ENCODE measurements at places on chromosomes 16 and 17.

DNA sequence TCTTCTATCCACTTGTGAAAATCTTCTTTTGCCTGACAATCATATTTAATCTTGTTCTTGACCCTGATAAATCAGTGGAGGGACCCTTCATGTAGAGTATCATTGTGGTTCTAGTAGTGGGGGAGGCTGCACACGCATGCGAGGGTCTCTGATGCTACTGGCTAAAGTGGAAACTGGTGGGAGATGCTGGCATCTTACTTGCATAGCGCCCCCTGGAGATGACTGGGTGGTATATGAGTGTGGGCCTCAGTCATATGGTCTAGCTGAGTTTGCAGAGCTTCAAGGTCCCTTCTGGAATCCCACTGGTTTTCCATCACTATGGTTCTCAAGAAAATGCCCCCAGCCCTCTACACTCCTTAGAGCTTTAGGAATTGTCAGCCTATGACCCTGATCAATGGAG lies 236.4 kb upstream of the AXIN2 start:
- H3K4me3 ChIP-seq = no peak overlapping the region
- no peak overlapping the region for H3K27ac ChIP-seq
- H3K4me1 ChIP-seq = no peaks in the 10 kb centered on the region
- no peak for DNase-seq
- no peaks in the 10 kb centered on the region for H3K36me3 ChIP-seq

DNA sequence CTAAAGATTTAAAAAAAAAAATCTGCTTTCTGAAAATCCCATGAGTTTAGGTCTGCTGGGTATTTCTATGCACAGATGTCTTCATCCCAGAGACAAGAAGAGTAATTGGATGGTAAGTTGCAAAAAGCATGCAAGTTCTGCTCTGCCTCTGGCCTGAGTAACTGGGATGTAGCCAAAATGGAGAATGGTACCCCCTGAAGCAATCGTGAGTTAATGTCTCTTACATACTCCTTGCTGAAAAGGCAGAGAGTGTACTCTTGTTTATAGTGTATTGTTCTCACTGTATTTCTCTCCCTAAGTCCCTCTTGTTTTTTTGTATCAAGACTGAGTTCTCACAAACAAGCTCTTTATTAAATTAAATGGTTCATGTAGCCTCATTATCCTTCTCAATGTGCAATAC lies 259.0 kb downstream of the IRX3 start:
- H3K4me1 ChIP-seq = 0 out of 2 replicates have a peak, but pooled peaks cover 1% of the 10 kb centered on the region
- H3K27me3 ChIP-seq = no peaks in the 10 kb centered on the region
- H3K4me3 ChIP-seq = no peak overlapping the region
- peaks cover 14% of the 10 kb centered on the region for H3K36me3 ChIP-seq

GRCh38 chr16:27404163-27404823 lies 2.3 kb downstream of the IL21R start:
- H3K36me3 ChIP-seq = no peaks in the 10 kb centered on the region
- DNase-seq = no peak
- H3K4me1 ChIP-seq = peaks cover 46% of the 10 kb centered on the region

- H3K27me3 ChIP-seq = no peaks in the 10 kb centered on the region
- H3K4me1 ChIP-seq = peaks cover 57% of the 10 kb centered on the region
Measured at GRCh38 chr16:53913099-53913870, 209.3 kb downstream of the FTO start.

DNA sequence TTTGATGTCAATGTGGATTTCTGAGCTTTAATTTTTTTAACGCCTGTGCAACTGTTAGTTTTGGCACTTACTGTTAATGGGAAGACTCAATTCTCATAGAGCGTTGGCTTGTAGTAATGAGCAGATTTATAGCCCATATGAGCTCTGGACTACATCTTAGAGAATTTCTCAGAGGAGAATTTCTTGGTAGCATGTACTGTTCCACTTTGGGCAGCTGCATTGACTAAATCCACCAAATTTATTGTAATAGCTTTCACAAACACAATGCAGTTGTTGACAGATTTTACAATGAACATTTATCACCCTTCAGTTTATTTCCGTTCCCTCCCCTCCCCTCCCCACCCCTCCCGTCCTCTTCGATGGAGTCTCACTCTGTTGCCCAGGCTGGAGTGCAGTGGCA lies 193.9 kb downstream of the PRKCA start:
- H3K4me1 ChIP-seq = peaks cover 17% of the 10 kb centered on the region
- H3K36me3 ChIP-seq = no peaks in the 10 kb centered on the region
- no peak overlapping the region for H3K27ac ChIP-seq
- H3K27me3 ChIP-seq = no peaks in the 10 kb centered on the region
- no peak overlapping the region for H3K4me3 ChIP-seq

- H3K36me3 ChIP-seq = no peaks in the 10 kb centered on the region
- no peak overlapping the region for H3K27ac ChIP-seq
- no peaks in the 10 kb centered on the region for H3K4me1 ChIP-seq
- H3K4me3 ChIP-seq = no peak overlapping the region
- DNase-seq = no peak
- H3K27me3 ChIP-seq = no peaks in the 10 kb centered on the region
Measured at GRCh38 chr17:70238646-70239045, 69.3 kb downstream of the KCNJ2 start.

- peaks cover 56% of the 10 kb centered on the region for H3K36me3 ChIP-seq
- no peak overlapping the region for H3K4me3 ChIP-seq
- H3K27ac ChIP-seq = no peak overlapping the region
- H3K4me1 ChIP-seq = no peaks in the 10 kb centered on the region
Measured at GRCh38 chr16:30113711-30114333, 485 bp upstream of the GDPD3 start.

DNA sequence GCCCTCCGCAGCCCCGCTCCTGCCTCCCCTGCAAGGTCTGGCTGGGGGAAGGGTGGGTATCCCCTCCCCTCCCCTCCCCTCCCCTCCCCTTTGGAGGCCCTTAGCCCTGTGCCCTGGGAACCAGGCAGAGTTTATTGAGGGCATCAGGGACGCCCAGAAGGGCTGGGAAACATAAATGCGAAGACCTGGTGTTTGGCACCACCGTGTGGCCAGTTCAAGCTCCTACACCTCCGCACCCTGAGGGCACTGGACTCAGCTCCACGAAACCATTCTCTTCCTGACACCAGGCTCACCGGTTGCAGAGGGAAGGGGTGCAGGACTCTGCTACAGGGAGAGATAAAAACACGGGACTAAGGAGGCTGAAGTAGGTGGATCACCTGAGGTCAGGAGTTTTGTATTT lies 1.0 kb upstream of the AIPL1 start:
- no peaks in the 10 kb centered on the region for H3K36me3 ChIP-seq
- H3K27me3 ChIP-seq = peaks cover 26% of the 10 kb centered on the region
- H3K4me1 ChIP-seq = no peaks in the 10 kb centered on the region

DNA sequence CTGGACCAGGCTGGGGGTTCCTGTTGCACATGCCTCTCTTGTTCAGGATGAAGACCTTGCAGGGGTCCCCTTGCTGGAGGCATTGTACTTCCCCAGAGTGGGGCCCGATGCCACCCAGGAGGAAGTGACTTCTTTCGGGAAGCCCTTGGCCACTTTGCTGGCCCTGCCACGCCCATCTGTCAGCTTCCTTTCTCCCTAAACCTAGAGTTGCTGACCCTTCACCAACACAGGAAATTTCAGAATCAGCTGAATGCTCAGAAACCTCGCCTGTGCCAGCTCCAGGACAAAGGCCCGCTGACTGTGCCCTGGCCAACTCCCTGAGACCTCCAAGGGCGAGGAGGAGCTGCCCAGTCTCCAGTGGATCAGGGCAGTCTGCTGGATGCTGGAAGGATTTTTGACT lies 26.7 kb downstream of the WNT9B start:
- peaks cover 4% of the 10 kb centered on the region for H3K4me1 ChIP-seq
- DNase-seq = no peak
- H3K27ac ChIP-seq = no peak overlapping the region
- no peak overlapping the region for H3K4me3 ChIP-seq
- no peaks in the 10 kb centered on the region for H3K36me3 ChIP-seq

- no peak overlapping the region for H3K27ac ChIP-seq
- no peak overlapping the region for H3K4me3 ChIP-seq
- no peaks in the 10 kb centered on the region for H3K4me1 ChIP-seq
- no peaks in the 10 kb centered on the region for H3K36me3 ChIP-seq
Measured at GRCh38 chr16:80564394-80564793, 23.6 kb downstream of the DYNLRB2 start.

GRCh38 chr16:54953461-54953860 lies 22.8 kb downstream of the IRX5 start:
- no peaks in the 10 kb centered on the region for H3K36me3 ChIP-seq
- no peak overlapping the region for H3K4me3 ChIP-seq
- H3K4me1 ChIP-seq = no peaks in the 10 kb centered on the region
- no peak for DNase-seq
- no peaks in the 10 kb centered on the region for H3K27me3 ChIP-seq

- no peak overlapping the region for H3K27ac ChIP-seq
- H3K36me3 ChIP-seq = no peaks in the 10 kb centered on the region
- H3K4me3 ChIP-seq = no peak overlapping the region
- H3K27me3 ChIP-seq = no peaks in the 10 kb centered on the region
- H3K4me1 ChIP-seq = no peaks in the 10 kb centered on the region
- DNase-seq = no peak
Measured at GRCh38 chr16:51553910-51554309, 402.8 kb upstream of the SALL1 start.

DNA sequence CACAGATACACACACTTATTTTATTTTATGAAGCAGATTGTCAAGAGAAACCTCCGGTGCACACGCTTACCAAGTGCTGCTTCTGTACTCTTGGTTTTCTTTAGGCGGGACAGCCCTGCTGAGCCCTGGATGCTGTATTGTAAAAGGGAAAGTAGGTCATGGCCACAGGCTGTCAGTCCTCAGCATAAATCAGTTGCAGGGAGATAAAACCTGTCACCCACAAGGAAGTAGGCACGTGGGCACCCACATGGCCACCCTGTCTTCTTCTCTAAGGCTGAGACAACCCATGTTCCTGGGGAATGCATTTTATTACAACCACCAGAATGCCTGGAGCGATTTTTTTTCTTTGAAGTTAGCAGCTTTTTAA lies 59.3 kb downstream of the ASIC2 start:
- DNase-seq = no peak
- no peak overlapping the region for H3K27ac ChIP-seq
- H3K27me3 ChIP-seq = peaks cover 3% of the 10 kb centered on the region
- no peaks in the 10 kb centered on the region for H3K4me1 ChIP-seq
- H3K4me3 ChIP-seq = no peak overlapping the region

DNA sequence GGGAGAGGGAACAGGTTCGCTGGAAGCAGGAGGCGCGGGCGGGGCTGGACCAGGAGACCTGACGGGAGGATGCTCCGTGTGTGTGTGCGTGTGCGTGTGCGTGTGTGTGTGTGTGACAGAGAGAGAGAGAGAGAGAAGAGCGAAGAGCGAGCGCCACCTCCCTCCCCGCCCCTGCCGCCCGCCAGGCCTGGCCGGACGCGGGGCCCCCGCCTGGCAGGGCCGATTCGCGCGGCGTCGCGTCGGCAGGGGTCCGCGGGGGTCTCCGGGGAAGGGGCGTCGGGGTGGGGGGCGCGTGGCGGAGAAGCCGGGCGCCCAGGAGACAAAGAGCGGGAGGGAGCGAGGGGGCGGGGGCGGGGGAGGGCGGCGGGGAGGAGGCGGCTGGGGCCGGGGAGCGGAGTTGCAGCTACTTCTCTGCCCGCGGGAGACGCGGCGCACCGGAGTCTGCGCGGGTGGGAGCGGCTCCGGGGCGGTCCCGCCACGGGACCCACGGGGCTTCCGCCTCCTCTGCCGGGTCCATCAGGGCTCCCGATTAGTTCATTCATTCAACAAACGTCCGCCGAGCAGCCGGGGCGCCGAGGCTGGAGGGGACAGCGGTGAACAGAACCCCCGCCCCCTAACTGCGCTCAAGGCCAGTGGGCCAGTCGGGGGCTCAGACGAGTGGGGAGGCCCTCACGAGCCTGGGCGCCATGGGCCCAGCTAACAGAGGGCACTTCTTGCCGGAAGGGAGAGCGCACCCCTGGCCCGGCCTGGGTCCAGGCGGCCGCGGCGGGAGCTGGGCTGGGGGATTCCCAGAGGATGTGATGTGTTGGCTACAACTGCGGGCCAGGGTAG lies at the start of gene SAMD14:
SAMD14 (minus strand) TSS at position 433 of the 831 bp plus-strand sequence. CDS start 5,201 bp downstream, outside the sequence.
- H3K4me1 ChIP-seq = no peaks in the 10 kb centered on the region
- peaks cover 7% of the 10 kb centered on the region for H3K36me3 ChIP-seq
- no peak within 1 kb of the TSS for H3K27ac ChIP-seq
- H3K4me3 ChIP-seq = no peak within 1 kb of the TSS
- no peak for DNase-seq

DNA sequence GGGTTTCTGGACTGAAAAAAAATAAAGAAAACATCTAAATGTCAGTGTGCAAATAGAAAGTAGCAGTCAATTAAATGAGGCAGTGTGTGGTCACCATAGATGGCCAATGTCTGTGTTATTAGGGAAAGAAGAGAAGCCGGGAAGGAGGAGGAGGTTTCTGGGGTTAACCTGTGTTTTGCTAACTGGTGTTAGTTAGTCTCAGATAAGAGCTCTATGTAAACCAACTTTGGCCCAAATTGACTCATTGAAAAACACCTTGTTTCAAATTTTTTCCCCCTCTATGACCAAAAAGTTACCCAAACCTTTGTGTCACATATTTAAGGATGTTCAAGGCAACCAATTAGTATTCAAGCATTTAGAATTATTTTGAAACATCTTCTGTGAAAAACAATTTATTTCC lies 530.9 kb downstream of the MAF start:
- DNase-seq = no peak
- H3K36me3 ChIP-seq = no peaks in the 10 kb centered on the region
- H3K4me3 ChIP-seq = no peak overlapping the region
- H3K27me3 ChIP-seq = no peaks in the 10 kb centered on the region
- peaks cover 44% of the 10 kb centered on the region for H3K4me1 ChIP-seq

DNA sequence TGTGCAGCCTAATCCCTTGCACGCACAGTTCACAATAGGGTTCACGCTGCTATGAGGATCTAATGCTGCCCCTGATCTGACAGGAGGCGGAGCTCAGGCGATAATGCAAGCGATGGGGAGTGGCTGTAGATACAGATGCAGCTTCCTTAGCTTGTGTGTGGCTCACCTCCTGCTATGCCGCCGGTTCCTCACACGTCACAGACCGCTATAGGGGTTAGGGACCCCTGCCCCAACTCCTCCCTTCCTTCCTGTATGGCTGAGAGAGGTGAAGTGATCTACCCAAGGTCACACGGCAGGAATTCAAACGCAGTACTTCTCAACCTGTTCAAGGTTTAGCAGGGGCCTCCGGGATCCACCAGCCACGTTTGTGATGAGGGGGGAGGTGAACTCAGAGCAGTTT lies 13.4 kb upstream of the PLLP start:
- H3K4me3 ChIP-seq = no peak overlapping the region
- H3K36me3 ChIP-seq = no peaks in the 10 kb centered on the region
- no peak overlapping the region for H3K27ac ChIP-seq
- H3K4me1 ChIP-seq = peaks cover 22% of the 10 kb centered on the region
- H3K27me3 ChIP-seq = no peaks in the 10 kb centered on the region

DNA sequence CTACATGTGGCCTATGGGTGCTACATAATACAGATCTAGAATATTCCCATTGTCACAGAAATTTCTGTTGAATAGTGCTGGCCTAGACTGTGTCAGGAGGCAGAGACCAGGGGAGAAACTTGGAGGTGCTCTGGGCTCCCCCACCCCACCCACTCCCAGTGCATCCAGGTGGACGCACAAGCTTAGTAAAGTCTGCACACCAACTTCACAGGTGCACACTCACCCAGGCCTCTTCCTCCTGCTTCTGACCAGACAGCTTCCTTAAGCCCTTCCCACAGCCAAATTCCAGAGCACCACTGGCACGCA lies 7.6 kb upstream of the CNP start:
- no peaks in the 10 kb centered on the region for H3K36me3 ChIP-seq
- H3K4me3 ChIP-seq = no peak overlapping the region
- H3K27me3 ChIP-seq = no peaks in the 10 kb centered on the region
- peaks cover 4% of the 10 kb centered on the region for H3K4me1 ChIP-seq
- DNase-seq = no peak
- no peak overlapping the region for H3K27ac ChIP-seq
